ENCODE measurements at places on chromosomes 2 and 18. TPM values are rescaled to one million over a fixed set of nuclear protein-coding genes. Genes with fewer than 3 reads are reported as not detected.

GRCh38 chr18:23134780-23135549 lies at the start of gene CABLES1:
Gene CABLES1 (plus strand): TSS chr18:23135485. CDS start chr18:23135763, 278 bp downstream.
- peak; percentile 87 for DNase-seq

- DNase-seq = no peak
Measured at GRCh38 chr2:9637330-9637729, 6.5 kb upstream of the YWHAQ start.

- DNase-seq = no peak
Measured at GRCh38 chr18:79903071-79903635, 48.3 kb downstream of the SLC66A2 start.

DNA sequence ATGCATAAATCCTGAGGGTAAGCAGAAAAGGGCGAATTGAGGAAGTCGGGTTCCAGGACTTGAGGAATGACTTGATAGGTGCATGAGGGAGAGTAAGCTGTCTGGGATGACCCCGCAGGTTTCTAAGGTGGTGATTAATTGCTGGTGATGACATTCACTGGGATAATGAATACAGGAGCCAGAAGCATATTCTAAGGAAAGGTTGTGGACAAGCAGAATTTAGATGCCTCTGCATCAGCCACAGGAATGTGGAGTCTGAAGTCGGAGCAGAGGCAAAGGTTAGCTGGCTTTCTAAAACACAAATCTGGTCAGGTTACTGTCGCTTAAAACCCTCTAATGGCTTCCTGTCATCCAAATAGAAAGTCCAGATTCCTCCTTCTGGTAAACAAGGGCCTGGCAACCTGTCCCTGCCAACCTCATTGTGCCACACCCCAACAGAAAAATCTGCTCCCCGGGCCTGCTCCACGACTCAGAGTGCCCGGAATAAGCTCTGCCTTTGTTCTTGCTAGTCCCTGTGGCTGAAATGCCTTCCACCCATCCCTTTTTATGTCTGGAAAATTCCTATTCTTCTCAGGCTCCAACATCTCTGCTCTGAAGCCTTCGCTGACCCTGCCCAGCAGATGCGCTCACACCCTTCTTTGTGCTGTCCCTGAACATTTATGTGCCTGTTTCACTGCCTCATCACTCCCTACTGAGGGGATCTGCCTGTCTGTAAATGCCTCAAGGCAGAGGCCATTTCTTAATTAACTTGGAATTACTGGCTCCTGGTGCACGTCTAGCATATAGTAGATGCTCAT lies 11.3 kb upstream of the TMEM214 start:
- DNase-seq = no peak

DNA sequence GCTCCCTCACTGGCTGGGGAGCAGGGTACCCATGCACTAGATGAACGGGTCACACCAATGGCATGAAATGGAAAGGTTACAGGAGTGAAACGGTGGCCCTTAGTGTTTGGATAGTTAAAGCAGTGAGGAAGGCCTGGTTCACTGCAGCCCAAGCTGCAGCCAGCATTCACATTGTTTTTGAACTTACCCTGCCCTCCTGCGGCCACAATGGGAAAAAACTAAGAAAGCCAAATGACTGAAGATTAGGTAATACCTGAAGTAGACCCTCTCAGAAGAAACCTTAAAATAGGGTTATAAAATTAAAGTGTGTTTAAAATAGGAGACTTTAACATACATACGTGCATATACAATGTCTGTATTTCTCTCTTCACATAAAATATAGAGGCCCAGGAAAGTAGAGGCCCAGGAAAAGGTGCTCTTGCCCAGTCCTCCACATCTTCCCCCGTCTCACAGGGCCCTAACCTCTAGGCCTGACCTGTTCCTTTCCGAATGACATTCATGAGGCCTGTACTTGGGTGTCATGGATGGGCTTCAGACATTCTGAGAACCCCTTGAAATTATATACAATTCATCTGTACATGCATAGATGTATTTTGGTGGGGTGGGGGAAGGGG lies 33.3 kb downstream of the DOK1 start:
- DNase-seq = peak; percentile 81

GRCh38 chr2:39379643-39380524 lies 57.2 kb downstream of the MAP4K3 start:
- no peak for DNase-seq

GRCh38 chr2:79780781-79781180 lies 267.9 kb downstream of the CTNNA2 start:
- no peak for DNase-seq

DNA sequence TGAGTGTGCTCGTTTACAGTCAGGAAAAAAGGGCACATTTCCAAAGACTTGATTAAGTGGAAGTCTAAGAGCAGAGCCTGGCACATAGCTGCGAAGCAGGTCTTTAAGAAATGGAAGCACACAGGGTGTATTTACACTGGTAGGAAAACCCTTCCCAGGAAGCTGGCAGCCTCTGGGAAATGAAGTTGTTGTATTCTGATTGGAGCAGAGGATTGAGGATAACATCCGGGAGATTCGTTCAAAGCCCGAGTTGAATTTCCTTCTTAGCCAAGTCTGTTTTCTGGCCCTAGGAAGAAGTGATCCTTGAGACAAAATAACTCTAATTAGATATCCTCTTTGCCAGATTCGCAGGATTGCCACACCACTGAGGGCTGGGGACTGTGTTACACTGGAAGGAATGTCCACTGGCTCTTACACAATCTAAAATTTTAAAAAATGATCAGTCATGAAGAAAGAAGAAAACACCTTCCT lies 75.9 kb downstream of the ITGB1BP1 start:
- peak; percentile 82 for DNase-seq

DNA sequence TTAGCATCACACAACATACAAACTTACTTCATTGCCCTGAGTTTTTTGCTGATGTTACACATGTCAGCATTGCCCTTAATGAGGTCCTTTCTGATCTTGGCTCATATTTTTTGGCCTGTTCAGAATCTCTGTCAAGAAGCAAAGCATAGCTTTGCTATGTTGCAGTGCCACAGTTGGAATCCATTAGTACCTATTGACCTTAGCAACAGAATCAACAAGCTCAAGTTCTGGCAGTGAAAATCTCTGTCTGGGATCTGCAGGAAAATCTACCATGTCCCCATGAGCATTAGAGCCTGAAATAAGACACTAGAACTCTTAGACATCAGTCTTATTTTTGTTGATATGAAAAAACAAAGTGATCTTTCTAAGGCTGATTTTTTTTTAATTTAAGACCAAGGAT lies 105.6 kb upstream of the FHL2 start:
- DNase-seq = no peak

DNA sequence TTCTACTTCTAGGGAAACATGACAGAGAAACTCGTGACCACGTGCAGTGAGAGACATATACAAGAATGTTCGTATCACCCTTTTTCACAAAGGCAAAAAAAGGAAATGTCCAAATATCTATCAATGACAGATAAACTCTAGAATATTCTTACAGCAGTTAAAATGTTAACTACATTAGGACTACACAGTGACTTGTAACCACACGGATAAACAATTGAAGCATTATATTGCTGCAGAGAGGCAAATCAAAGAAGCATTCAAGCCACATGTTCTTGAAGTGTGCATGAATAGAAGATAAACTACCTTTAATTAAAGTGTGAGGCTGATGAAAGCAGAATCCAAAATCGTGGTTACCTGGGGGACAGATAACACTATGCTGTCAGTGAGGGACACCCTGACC lies 935.3 kb upstream of the KLHL29 start:
- DNase-seq = no peak

GRCh38 chr2:160224060-160224459 lies 24.0 kb upstream of the ITGB6 start:
- no peak for DNase-seq

GRCh38 chr2:14634182-14634488 lies 1.6 kb downstream of the LRATD1 start:
- DNase-seq = no peak

SCN3A gene
- 0.85 TPM for total RNA-seq

SGO2 gene
- total RNA-seq = 1.1 TPM

All from right cardiac atrium (tissue), 5 donors.